ENCODE measurements at places on chromosomes 12 and 14.

DNA sequence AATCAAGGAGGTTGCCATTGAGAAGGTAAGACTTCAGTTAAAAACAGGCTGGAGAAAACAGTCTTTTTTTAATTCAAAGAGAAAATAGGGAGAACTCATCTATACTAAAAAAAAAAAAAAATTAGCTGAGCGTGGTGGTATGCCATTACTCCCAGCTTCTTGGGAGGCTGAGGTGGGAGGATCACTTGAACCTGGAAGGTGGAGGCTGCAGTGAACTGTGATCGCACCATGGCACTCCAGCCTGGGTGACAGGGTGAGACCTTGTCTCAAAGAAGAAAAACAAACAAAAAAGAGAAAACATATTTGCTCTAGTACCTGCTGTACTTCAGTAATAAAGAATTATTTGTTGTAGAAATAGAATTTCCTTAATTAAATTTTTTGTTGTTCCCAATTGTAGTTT lies 68.6 kb downstream of the DNAH10 start:
- DNase-seq: no peak
- H3K27me3 ChIP-seq: no peaks in the 10 kb centered on the region
- no peak overlapping the region for H3K4me3 ChIP-seq
- no peaks in the 10 kb centered on the region for H3K4me1 ChIP-seq

DNA sequence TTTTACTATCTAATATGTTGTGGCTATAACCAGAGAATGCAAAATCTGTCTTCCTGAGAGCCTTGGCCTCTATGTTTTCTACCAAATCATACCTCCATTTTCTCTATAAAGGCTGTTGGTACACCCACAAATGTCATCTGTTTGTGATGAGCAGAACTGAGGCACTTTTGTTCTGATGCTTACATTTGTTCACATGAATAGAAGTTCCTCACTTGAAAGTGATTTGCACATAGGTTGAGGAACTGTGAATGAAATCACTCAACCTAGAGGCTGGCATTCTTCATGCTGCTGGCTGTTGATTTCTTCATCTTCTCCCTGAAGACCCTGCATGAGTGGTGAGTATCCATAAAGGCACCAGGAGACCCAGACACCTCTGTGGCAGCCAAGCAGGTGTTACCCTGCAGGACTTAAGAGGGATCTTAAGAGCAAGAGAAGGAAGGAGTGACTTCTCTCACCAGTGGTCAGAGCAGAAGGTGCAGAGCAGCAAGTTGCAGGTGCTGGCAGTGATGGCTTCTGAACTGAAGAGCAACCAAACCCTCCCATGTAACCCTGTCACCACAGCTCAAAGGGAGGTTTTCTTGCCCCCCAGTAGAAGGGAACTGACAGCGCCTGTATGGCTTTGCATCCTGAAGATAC lies 110.3 kb downstream of the HMGA2 start:
- no peaks in the 10 kb centered on the region for H3K36me3 ChIP-seq
- no peaks in the 10 kb centered on the region for H3K27me3 ChIP-seq
- no peak for DNase-seq
- H3K4me3 ChIP-seq: no peak overlapping the region
- peak overlapping the region; percentile 66 for H3K27ac ChIP-seq
- peaks cover 99% of the 10 kb centered on the region for H3K4me1 ChIP-seq

- H3K4me1 ChIP-seq: 0 out of 2 replicates have a peak, but pooled peaks cover under 1% of the 10 kb centered on the region
- no peak for DNase-seq
- H3K27me3 ChIP-seq: peaks cover 4% of the 10 kb centered on the region
- H3K27ac ChIP-seq: no peak overlapping the region
- no peak overlapping the region for H3K4me3 ChIP-seq
- H3K36me3 ChIP-seq: no peaks in the 10 kb centered on the region
These were observed 73.0 kb downstream of the IQSEC3 start for GRCh38 chr12:139585-139984.

DNA sequence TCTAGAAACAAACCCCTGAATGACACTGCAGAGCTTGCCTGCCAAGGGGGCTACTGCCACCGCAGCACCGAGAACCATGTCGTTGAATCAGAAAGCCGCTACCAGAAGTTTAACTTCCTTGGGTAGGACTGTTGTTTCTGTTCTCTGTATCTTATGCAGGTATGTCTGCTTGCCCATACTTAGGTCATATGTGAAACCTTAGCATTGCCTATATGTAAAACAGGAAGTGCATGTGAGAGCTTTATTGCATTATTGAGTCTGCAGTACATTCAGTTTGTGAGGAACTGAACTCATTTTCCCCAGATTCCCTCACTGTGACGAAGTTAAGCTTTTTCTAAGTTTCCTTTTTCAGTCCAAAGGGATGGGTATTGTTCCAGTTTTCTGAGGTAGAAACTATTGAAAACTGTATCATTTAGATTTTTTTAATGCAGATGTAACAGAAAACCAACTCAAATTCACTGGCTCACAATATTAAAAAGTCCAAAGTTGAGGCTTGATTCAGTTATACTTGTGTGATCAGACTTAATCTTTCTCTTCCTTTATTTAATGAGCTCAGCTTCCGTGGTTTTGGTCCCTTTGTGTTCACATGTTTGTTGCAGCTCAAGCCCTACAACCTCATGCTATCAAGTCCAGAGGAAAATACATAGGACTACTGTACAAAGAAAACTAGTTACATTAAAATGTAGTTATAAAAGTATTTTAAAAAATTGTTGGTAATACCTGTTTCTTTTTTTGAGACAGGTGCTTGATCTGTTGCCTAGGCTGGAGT lies 6.9 kb downstream of the FBXO34 start:
- DNase-seq: no peak
- no peaks in the 10 kb centered on the region for H3K4me1 ChIP-seq
- no peak overlapping the region for H3K27ac ChIP-seq
- H3K36me3 ChIP-seq: 0 out of 2 replicates have a peak, but pooled peaks cover 4% of the 10 kb centered on the region
- H3K4me3 ChIP-seq: no peak overlapping the region

DNA sequence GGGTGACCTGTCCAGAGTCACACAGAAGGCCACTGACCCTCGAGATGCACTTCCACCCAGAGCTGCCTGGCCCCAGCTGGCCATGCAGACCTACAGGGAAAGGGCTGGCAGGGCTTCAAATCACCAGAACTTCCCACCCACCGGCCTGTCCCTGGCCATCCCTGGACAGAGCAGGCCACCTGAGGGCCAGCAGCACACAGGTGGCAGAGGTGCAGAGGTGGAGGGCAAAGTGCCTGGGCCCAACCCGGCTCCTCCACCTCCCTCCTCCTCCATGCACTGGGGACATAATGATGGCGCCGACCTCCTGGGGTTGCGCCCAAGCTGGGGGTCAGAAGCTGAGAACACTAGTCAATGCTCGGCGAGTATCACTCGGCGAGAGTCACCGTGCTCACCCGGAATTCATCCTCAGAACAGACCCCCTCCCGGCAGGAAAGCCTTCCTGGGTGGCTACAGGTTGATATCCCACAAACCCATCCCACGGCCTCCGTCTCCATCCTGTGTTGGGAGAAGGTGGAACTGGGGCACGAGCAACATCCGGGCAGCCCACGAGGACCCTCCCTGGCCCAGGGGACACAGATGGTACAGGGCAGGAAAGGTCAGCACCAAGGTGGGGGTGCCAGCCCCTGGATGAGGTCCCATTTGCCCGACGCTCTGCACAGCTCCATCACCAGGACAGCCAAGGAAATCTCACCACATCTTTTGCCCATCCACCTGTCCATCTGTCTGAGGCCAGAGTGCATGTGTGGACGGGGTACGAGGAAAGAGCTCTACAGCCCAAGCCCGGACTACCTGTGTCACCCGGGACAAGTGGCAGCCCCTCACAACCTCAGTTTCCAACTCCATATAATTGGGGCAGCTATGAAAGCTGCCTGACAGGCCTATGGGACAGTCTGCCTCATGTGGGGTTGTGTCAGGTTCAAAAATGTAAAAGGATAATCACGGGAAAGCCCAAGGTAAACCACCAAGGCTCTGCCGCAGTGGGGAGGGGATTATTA lies 10.8 kb downstream of the BEGAIN start:
- no peak overlapping the region for H3K27ac ChIP-seq
- H3K27me3 ChIP-seq: no peaks in the 10 kb centered on the region
- H3K4me3 ChIP-seq: no peak overlapping the region
- no peaks in the 10 kb centered on the region for H3K4me1 ChIP-seq
- no peaks in the 10 kb centered on the region for H3K36me3 ChIP-seq

- DNase-seq: no peak
- H3K36me3 ChIP-seq: peaks cover 4% of the 10 kb centered on the region
- H3K4me1 ChIP-seq: peaks cover 12% of the 10 kb centered on the region
- no peak overlapping the region for H3K27ac ChIP-seq
- no peak overlapping the region for H3K4me3 ChIP-seq
- H3K27me3 ChIP-seq: no peaks in the 10 kb centered on the region
These were observed 21.4 kb downstream of the ACVR1B start for GRCh38 chr12:51972849-51973273.

DNA sequence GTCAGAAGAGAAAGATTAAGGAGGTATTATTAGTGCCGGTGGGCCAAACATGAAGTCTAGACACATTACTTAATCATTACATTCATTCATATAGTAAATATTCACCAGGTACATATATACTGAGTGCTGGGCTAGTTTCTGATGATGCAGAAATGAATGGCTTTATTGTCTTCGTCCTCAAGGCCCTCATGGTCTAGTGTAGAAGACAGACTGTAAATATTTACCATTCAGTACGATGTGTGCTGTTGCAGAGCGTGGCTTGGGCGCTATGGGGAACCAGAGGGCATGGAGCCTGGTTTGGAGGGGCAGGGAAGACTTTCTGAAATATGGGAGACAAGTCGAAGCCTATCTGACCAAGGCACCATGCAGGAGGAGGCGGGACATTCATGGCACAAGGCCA lies 37.0 kb upstream of the TCL1B start:
- H3K4me1 ChIP-seq: no peaks in the 10 kb centered on the region
- H3K36me3 ChIP-seq: no peaks in the 10 kb centered on the region
- H3K4me3 ChIP-seq: no peak overlapping the region
- no peak for DNase-seq
- H3K27me3 ChIP-seq: peaks cover 52% of the 10 kb centered on the region

DNA sequence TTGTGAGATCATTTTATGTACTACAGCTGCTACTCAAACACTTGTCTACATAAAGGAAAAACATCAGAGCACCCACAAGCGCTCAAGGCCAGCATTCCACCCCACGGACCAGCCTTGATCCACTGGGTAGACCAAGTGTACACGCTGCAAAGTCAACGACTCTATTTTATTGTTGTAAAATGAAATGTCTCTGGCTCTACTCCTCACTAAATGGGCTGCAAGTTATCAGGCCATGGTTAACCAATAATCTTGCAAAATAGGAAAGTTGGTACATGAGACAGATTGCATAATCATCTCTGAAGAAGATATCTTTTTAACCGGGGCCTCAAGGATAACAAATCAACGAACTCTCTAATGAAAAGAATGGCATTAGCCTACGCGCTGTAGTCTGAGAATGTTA lies 69.9 kb upstream of the FOXN3 start:
- H3K27me3 ChIP-seq: no peaks in the 10 kb centered on the region
- DNase-seq: no peak
- no peak overlapping the region for H3K27ac ChIP-seq
- peaks cover 3% of the 10 kb centered on the region for H3K4me1 ChIP-seq
- no peaks in the 10 kb centered on the region for H3K36me3 ChIP-seq

DNA sequence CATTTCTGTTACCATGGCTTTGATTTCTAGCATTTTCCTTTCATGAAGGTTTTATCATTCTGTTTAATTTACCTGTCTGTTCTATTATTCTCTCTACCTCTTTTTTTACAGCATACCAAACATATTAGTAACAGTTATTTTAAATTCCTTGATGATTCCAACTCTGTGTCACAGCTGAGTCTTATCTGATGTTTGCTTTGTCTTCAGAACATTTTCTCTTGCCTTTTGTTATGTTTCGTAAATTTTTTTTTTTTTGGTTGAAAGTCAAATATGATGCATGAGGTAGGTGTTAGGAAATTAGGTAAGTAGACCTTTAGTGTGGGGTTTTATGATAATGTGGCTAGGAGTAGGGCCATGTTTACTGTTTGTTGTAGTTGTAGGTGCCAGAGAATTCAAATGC lies 496.4 kb downstream of the FOXG1 start:
- no peak for DNase-seq
- H3K27me3 ChIP-seq: no peaks in the 10 kb centered on the region

DNA sequence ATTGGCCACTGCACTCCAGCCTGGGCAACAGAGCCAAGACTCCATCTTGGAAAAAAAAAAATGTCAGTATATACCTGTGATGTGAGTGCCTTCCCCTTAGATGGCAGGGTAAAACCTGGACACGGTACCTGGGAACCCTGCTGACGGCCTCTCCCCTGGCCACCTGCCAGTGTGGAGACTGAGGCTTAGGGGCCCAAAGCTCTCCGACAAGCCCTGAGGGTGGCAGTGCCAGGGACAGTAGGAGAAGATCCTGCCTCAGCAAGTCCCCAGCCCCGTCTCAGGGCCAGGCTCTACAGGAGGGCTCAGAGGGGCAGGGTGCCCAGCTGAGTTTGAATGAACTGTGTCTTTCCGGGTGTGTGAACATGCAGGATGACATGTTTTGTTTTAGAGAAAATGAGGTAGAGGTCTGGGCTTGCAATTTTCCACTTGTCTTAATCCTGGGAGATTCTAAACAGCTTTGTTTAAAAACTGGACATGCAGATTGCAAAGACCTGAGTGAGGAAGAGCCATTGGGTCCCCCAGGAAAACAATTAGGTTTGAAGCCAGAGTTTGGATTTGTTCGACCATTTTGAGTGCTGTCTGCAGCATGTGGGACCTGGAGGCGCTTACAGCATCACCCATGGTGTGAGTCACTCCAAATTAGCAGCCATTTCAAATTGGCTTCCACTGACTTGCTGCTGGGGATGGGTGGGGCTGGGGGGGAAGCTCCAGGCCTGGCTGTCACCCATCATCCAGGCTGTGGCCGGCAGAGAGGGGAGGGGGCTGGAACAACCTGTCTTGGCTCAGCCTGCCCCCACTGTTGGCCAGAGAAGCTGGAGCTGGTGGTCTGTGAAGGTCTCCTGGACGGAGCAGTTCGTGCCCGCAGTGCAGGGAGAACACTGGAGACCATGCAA lies 10.8 kb downstream of the TSPAN9 start:
- H3K4me3 ChIP-seq: no peak overlapping the region
- H3K36me3 ChIP-seq: no peaks in the 10 kb centered on the region
- no peaks in the 10 kb centered on the region for H3K27me3 ChIP-seq
- no peak for DNase-seq
- no peak overlapping the region for H3K27ac ChIP-seq

DNA sequence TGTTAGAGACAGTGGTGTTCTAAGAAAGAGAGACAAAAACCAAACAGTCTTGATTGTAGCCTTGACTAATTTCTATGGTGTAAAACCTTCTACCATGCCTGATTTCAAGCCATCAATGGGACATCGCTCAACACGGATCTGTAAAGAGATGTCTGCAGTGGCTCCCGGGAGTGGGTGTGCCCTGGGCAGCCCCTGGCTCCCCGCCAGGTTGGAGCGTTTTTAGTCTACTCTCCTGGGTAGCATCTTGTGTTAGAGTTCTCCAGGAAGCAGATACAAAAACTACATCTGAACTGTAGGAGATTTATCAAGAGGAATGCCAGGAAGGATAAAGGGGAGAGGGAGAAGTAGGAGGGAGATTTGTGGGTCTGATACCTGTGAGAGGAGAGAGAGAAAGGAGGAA lies 1212.9 kb downstream of the BCL11B start:
- H3K27ac ChIP-seq: no peak overlapping the region
- no peaks in the 10 kb centered on the region for H3K27me3 ChIP-seq
- DNase-seq: no peak
